ENCODE measurements at places on chromosomes 2 and 18.
A peak's percentile ranks its signal among the peaks of the same experiment; 100 is the strongest.

GRCh38 chr2:46002947-46003346 is 294.3 kb upstream of the EPAS1 start:
- no peak for DNase-seq

DNA sequence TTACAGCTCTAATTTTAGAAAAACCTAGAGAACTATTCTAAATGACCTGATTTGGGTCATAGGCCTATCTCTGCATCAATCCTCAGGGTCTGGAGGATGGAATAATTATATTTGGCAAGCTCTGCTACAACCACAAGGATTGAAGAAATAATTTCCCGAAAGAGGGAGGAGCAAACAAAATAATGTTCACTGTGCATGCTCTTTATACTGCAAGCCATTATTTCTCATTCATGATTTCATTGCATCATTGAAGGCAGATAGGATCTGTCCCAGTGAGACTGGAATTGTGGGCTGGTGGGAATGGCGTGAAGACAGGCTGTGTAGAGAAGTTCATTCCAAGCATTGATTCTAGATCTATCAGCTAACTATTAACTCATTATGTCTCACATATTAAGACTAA is 12.7 kb upstream of the MAPRE2 start:
- peak; percentile 42 for DNase-seq

- no peak for DNase-seq
Measured at GRCh38 chr2:236273126-236273525, 8.9 kb upstream of the ASB18 start.

- no peak for DNase-seq
Measured at GRCh38 chr2:63721082-63721424, 120.6 kb upstream of the UGP2 start.

DNA sequence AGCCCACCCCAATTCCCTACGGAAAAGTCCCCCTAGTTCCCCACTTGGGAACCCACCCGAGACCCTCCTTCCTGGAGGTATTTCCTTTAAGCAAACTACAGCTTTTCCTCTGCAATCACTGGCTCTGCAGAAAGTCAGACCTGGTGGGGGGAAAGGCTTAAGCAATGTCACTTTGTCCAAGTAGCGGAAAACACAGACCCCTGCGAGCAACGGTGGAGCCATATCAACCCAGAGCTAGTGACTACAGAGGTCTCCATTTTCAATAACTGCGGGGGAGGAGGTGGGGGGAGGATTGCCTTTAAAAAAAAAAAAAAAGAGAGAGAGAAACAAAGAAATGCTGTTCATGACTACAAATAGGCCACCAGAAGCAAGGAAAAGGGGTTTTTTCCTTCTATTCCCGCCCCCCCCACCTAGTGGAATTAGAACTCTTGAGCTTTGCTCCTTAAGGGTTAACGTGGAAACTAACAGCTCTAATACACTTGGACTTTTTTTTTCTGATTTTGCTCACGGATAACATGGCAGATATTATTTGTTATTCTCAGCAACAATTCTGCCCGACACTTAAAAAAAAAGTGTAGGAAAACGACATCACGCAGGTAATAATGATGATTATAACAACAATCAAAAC is 1.1 kb upstream of the FRZB start:
- no peak for DNase-seq

GRCh38 chr2:55923091-55923981 is at the start of gene EFEMP1:
EFEMP1 (minus strand) TSS chr2:55923782; CDS start chr2:55922440, 1,342 bp downstream.
- peak; percentile 75 for DNase-seq

- no peak for DNase-seq
Measured at GRCh38 chr2:9335322-9335832, 88.0 kb downstream of the ITGB1BP1 start.

- DNase-seq, result no peak
Measured at GRCh38 chr2:25362434-25363145, 20.9 kb upstream of the DNMT3A start.

Measured in cardiac fibroblast (primary cell).